ENCODE measurements at places on chromosomes 7 and 10.
A peak's percentile ranks its signal among the peaks of the same experiment; 100 is the strongest.

GRCh38 chr7:140732416-140732815 lies 35.9 kb downstream of the NDUFB2 start:
- DNase-seq, result no peak

GRCh38 chr10:241451-241850 lies 106.2 kb downstream of the ZMYND11 start:
- no peak for DNase-seq

GRCh38 chr7:112646783-112647182 lies 143.4 kb downstream of the TMEM168 start:
- peak; percentile 88 for DNase-seq

DNA sequence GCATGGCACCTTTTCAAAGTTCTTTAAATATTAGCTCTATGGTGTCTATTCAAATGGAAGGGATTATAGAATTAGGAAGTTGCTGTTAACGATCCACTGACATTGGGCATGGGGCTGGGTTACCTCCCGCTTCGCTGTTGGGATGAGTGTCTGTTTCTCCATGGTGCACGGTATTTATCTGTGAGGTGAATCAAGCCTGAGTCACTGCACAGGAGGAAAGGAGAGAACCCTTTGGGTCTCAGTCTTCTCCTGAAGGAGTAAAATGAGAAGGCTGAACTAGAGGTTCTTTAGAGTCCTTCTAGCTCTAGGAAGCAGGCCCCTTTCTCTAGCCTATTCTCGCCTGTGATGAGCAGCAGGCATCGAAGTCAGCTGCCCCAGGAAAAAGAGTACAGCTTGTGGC lies 7.3 kb downstream of the JCAD start:
- no peak for DNase-seq

DNA sequence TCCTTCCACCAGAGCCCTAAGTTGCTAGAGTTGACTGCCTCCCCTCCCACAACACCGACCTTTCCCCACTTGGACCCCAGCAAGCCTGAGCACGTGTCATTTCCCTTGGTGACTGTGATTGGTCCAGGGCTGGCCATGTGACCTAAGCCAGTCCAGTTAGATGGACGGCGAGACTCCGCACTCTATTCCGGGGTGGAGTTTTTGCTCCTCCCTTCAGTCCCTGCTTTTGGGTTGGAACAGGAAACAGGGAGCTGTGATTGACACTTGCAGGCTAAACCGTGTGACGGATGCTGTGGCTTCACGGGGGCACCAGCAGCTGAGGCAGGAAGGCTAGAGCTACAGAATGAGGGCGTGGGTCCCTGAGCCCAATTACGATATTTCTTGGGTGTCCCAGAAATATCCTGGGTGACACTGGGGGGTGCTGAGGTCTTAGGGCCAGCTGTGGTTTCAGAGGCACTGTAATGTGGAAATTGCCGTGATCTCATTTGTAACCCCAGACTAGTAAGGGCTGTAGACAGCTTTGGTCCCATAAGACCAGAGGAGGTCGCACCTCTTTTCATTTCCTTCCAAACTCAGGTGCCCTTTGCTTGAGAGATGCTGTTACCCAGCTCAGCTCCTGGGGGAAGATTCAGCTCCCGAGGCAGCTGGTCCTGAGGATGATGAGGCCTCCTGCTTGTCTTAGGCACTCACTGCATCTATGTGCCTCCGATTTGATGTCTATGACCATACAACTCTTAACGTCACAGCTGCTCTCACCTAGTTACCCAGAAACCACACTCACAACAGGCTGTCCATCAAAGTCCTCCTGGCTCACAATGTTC lies 102.7 kb upstream of the NPTX2 start:
- no peak for DNase-seq

- DNase-seq, result no peak
These were observed 66.6 kb upstream of the WNT16 start for GRCh38 chr7:121262221-121262620.

DNA sequence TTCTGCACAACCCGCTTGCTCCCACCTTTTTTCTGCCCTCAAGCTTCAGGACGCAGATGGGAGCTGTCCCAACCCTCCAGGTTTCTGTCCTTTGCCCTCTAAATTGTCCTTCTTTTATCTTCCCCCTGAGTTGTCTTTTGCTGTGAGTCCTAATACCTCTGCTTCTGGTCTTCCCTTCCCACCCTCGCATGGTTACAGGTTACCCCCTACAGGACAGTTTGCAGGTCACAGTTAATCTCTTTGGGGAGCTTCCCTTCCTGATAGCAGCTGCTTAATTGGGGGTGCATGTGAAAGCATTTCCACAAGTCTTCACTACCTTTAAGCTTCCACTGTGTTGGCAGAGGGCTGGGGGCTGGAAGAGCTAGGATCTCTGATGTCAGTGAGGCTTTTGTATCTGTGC lies 121.5 kb upstream of the CXCL12 start:
- no peak for DNase-seq

DNA sequence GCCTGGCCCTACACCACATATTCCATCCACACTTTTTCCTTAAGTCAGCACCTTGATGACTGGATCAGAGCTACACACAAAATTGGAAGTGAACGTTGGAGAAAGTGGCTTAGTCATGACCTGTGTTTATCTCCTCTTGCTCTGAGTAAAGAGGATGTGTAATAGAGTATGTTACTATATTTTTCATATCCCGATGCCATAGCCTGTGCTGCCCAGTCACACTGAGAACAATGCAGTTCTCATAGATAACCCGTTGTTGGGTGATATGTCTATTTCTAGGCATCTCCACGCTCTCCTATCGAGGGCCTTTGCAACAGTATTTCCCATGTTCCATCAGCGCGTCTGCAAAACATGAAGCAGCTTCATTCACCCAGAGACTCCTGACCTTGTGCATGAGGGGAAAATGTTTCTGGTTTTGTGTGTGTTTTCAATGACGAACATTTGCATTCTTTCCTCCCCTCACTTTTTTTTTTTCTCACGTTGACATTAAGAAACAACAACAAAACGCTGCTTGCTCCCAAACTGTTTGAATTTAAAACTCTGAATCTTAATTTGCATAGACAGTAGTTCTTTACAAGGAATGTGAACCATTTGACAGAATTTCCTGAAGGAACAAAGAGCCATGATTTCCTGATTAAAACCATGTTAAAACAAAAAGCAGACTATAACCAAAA lies 43.4 kb downstream of the GRK5 start:
- no peak for DNase-seq

DNA sequence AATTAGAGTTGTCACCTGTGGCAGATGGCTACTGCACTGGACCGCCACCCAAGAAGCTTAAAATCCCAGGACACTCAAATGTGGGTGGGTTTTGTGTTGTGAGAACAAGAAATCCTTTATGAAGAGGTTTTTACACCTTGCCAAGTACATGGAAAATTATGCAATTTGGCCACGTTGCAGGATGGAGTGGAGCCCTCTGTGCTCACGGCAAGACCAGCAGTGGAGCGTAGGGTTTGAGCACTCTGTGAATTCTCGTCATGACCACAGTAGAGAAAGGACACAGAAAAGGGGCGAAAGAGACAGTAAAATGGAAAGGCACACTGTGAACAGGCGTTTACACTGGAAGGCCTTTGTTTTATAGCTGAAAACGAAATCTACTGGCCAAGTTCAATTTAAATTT lies 222.6 kb downstream of the ADARB2 start:
- DNase-seq, result no peak

DNA sequence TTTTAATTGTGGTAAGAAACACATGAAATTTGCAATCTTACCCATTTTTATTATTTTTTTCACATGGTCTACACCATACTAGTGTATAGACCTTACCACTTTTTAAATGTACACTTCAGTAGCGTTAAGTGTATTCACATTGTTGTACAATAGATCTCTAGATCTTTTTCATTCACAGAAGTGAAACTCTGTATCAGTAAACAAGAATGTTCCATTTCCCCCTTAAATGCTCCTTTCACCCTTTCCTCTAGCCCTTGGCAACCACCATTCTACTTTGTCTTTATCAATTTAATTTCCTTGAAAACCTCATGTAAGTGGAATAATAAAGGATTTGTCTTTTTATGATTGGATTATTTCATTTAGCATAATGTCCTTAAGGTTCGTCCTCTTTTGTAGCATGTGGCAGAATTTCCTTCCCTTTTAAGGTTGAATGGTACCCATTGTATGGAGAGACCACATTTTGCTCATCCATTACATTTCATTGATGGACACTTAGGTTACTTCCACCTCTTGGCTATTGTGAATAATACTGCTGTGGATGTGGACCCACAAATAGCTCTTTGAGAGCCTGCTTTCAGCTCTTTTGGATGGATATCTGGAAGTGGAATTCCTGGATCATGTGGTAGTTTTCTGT lies 45.7 kb downstream of the SNX10 start:
- DNase-seq, result no peak

GRCh38 chr10:90872648-90873020 lies 860 bp downstream of the RPP30 start:
- DNase-seq, result no peak

- peak; percentile 44 for DNase-seq
These were observed 47.6 kb downstream of the STEAP1B start for GRCh38 chr7:22452142-22452959.

GRCh38 chr10:3720228-3721019 lies 64.6 kb downstream of the KLF6 start:
- DNase-seq, result no peak

- DNase-seq, result no peak
These were observed 26.1 kb downstream of the ZFAND4 start for GRCh38 chr10:45646384-45647050.

GRCh38 chr10:106442223-106442622 lies 722.3 kb downstream of the SORCS1 start:
- no peak for DNase-seq

DNA sequence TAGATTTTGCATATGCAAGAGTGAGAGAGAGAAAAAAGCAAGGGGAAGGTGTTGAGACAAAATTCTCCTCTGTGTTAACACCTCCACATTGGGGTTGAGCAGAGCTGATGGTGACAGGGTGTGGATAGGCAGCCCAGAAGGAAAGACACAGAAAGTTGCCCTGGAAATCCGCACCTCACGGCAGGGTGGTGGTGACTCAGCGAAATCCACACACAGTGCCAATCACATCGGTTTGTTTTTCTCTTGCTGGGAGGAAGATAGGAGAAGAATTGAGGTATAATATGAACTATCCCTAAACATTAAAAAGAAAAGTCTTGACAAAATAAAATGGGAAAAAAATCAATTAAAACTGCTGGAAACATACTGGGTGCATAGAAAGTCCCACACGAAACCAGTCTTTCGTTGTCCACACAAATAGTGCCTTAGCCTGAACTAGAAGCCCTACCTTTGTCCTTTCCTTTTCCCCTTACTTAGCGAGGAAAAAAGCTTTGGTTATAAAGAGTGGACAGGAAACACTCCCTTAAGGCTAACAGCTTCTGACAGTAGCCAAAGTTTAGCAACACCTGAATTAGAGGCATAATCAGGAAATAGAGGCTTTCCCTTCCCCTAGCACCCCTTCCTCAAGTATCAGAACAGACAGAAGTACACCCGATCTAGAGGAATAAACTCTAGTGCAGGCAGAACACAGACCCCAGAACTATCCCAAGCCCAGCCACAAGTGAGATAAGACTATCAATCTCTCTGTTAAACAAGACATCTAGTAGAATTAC lies 39.2 kb upstream of the DNAJC1 start:
- no peak for DNase-seq

DNA sequence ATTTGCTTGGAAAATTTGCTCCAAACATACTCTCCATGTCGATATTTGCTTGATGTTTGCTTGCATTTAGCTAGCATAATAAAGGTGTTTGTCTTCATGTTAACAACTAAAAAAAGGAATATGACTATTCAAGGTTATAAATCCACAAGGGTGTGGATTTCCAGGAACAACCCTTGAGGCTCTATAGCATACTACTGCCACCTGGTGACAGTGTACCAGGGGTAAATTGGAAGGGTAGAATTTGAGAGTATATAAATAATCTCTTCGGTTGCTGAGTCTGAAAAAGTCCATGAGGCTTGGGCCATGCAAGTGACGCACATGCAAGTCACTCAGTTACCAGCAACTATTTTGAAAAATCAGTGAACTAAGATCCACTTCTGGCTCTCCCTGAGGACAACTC lies 68.4 kb downstream of the SLIT1 start:
- no peak for DNase-seq

DNA sequence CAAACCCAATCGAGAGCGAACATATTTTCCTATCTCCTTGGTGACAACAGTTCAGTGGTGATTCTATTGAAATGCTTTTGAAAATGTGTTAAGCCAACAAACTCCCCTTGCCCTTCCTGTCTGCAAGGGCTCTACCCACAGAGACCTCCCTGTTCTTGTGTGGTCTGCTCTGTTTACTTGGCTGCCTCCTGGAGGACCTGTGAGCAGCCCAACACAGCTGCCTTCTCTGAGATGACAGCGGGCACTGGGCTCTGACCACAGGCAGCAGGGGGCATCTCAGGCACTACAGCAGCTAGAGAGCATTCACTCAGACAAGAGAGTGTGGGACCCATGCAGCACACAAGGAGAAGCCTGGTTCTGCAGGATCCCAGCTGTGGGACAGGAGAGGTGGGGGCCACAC lies 416.4 kb downstream of the TCERG1L start:
- DNase-seq, result no peak

DNA sequence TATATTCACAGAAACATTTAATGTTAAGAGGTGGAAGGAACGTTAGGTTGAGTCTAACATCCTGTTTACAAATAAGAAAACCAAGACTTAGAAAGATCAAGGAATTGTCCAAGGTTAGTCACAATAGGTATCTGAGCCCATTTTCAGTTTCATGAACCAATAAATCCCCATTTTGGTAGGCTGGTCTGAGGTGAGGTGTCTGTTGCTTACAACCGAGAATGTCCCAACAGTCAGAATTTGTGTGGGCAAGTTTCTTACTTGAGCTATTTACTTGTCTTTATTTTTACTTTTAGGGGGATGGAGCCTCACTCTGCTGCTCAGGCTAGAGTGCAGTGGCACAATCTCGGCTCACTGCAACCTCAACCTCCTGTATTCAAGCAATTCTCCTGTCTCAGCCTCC lies 23.6 kb downstream of the PANK1 start:
- DNase-seq, result no peak

GRCh38 chr10:123241391-123242141 lies 87.4 kb downstream of the BUB3 start:
- no peak for DNase-seq

DNA sequence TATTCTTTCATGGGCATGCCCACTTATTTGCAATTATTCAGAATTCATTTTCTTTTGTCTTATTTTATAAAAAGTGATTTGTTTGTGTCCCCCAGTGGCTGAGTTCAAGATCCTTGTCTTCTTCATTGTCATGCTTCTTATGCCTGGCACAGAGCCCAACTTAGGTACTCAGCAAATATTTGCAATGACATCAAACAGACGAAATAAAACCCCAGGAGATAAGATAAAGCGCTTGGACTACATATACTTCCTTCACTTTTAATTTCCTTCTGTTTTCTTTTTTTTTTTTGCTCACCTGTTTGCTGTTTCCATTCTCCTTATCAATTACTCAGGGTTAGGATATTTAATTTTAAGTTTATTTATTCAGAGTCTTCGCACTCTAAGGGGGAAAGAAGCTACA lies 225.0 kb downstream of the SDHAF3 start:
- no peak for DNase-seq

DNA sequence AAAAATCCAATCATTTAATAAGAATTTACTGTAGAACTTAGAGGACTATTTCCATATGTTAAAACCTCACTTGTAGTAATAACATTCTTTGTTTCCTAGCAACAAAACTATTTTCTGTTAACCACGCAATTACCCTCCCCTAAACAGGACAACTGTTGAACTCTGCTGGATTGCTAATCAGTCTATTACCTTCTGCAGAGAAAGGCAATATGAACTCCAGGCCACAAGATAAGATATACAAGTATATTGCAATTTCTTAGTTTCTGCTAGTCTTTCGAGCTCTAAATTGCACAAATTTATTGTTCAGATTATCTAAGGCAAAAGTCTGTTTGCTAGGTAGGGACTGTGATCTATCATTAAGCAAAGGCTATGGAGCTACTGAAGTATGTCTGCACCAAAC lies 920.1 kb upstream of the LRRN3 start:
- DNase-seq, result no peak

All from SK-N-DZ (cell line).